ENCODE measurements at places on chromosomes 6 and 20. TPM values are rescaled to one million over a fixed set of nuclear protein-coding genes. Genes with fewer than 3 reads are reported as not detected.
A peak's percentile ranks its signal among the peaks of the same experiment; 100 is the strongest.

- DNase-seq, result no peak
These were observed 43.2 kb upstream of the CDH22 start for GRCh38 chr20:46351357-46352058.

- DNase-seq, result no peak
These were observed 62.1 kb upstream of the RBM24 start for GRCh38 chr6:17219098-17219497.

GRCh38 chr20:48294196-48294595 lies 508.9 kb upstream of the SULF2 start:
- DNase-seq, result peak; percentile 45

DNA sequence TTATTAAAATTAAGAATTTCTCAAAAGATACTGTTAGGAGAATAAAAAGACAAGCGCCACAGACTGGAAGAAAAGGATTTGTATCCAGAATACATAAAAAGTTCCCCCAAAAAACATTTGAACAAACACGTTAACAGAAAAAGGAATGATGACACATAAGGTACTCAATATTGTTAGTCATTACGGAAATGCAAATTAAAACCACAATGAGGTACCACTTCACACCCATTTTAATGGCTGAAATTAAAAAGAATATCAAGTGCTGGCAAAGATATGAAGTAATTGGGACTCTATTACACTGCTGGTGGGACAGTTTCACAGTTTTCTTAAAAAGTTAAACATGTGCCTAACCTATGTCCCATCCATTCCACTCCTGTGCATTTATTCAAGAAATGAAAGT lies 51.4 kb downstream of the HECA start:
- DNase-seq, result no peak

DNA sequence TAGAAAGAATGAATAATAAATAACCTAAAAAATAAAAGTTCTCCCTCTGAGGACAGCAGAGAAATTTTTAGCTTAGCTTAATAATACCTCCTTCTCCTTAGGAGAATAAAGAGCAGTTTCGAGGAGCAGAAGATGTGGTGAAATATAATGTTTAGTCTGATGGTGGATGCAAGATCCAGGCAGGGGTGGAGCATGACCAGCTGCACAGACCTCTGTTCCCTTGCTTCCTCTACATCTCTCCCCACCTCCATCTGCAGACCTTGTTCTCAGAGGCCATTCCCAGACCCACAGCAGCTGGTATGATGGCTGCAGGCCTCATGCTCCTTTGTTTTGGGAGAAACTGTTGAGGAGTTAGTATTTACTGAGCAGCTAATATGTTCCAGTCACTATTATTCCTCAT lies 1.5 kb downstream of the BTN3A2 start:
- no peak for DNase-seq

DNA sequence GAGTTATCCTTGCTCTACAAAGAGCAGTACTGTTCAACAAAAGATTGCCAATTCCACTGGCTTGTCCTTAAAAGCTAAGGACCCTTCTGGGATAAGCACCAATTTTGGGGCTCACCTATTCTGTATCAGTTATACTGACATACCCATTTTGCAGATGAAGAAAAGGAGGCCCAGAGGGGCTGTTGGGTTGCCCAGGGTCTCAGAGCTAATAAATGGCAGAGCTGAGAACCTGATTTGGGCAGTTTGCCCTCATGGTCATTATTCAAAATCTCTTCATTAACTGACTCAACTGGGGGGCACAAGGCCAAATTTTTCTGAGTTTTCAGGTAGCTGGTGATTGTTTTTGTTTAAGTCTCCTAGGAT lies 31.3 kb downstream of the NSFL1C start:
- no peak for DNase-seq

DNA sequence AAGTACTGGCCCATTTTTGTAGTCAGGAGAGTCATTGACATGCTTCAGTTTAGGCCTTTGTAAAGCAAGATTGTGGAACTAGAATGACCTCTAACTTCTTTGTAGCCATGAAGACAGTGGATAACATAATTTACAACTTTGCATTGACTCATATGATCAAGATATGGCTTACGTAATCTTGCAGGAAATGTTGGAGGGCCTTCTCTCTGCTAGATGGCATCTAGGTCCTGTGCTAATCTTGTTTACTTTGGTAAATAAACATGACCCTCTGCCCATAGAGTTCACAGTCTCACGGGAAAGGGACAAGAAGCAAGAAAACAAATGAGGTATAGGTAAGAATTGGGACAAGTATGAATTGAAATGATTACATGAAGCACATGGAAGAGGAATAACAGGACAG lies 355.2 kb upstream of the ARID1B start:
- DNase-seq, result no peak

Gene PTCRA
- not detected for total RNA-seq

Gene TSPO2
- not detected for total RNA-seq

All from pulmonary artery endothelial cell (primary cell).